Pancreas (tissue), 10 donors: ENCODE measurements at places on chromosomes 4 and X.
A peak's percentile ranks its signal among the peaks of the same experiment; 100 is the strongest.

GRCh38 chrX:109840585-109840984 is 107.5 kb upstream of the ACSL4 start:
- peak; percentile 23 for DNase-seq

DNA sequence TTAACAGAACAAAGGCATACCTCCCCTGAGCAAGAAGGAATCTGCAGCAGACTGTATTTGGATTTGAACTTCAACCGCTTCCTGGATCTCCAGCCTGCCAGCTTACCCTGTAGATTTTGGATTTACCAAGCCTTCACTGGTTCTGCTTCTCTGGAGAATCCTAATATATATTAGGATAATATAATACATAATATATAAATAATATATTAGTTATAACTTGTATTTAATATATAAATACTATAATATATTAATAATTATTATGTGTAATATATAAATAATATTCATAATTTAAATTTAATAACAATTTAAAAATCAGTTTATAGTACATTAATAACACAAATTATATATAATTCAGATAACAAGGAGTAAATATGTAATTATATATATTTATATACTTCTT is 121.4 kb downstream of the COX18 start:
- no peak for DNase-seq

DNA sequence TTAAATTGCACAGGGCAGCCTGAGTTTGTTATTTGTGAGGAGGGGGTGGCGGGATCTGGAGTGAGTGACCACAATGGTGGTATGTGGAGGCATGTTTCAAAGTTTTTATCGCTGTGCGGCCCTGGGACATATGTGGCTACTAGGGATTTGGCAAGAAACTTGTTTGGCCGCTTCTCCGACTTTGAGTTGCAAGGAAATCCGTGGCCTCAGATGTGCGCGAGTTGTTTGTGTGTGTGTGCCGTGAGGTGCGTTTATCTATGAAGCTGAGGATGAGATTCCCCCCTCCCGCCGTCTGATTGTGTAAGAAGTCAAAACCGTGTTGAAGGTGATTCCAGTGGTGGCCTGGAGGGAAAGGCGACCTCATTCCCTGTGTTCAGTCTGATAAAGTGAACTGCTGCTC is 1.4 kb downstream of the JADE3 start:
- DNase-seq, result no peak

GRCh38 chr4:98677799-98678198 is 19.4 kb upstream of the TSPAN5 start:
- DNase-seq, result no peak

GRCh38 chr4:16993956-16994840 is 95.8 kb upstream of the LDB2 start:
- DNase-seq, result no peak

DNA sequence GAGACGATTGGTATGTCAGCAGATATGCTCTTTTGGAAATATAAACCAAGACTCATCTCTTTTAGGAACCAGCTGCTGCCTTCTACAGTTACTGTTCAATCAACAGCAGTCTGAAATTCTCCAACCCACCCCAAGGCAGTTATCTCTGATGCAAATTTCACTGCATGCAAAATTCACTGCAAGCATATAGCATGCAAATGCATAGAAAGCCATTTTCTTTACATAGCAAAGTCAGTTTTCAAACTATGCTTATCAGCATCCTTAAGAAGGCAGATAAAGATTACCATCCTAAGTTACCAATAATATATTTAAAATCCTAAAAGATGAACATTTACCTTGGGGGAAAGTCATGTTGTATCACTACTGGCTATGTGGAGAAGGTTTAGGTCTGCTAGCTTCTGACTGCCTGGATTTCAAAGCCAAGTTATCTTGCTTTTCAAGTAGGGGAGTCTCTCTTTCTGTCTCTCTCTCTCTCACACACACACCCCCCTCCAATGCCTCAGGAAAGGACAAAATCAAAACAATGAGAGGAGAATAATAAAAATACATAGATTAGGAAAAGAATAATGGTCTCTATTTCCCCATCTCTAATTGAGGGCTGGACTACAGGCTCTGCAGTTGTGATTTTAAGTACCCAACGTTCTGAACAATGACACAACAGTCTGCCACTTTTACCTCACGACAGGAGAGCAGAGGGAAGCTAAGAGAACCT is 1.5 kb downstream of the NMU start:
- no peak for DNase-seq

DNA sequence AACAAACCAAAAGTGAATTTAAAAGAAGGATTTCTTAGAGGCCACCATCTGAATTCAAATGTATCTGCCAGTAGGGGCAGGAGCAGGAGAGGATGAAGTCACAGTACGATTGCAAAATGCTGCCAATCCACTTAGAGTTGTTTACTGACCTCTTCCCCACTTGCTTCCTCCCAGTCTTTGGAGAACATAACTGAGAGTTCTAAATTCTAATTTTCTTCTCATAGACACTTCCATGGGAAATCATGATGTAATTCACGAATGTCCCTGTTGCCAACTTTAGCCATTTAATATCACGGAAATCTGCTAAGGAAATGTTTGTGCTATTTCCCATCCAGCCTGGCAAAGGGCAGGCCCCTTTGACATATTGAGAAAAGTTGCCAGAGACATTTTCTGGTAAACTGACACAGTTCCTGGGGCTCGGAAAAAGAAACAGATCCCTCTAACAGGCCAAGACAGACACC is 33.6 kb upstream of the NOCT start:
- no peak for DNase-seq

DNA sequence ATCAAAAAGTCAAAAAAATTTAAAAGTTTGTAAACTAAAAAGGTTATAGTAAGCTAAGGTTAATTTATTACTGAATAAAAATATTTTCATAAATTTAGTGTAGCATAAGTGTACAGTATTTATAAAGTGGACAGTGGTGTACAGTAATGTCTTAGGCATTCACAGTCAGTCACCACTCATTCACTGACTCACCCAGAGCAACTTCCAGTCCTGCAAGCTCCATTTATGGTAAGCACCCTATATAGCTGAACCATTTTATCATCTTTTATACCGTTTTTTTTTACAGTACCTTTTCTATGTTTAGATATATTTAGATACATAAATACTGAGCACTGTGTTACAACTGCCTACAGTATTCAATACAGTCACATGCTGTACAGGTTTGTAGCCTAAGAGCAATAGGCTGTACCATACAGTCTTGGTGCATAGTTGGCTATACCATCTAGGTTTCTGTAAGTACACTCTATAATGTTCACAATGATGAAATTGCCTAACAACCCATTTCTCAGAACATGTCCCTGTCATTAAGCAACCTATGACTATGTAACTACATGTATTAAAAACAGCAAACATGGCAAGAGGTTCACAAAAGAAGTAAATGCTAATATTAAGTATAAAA is 18.6 kb downstream of the ACSL4 start:
- DNase-seq, result no peak

- no peak for DNase-seq
Observed at GRCh38 chrX:112800971-112801775, 39.5 kb downstream of the AMOT start.

DNA sequence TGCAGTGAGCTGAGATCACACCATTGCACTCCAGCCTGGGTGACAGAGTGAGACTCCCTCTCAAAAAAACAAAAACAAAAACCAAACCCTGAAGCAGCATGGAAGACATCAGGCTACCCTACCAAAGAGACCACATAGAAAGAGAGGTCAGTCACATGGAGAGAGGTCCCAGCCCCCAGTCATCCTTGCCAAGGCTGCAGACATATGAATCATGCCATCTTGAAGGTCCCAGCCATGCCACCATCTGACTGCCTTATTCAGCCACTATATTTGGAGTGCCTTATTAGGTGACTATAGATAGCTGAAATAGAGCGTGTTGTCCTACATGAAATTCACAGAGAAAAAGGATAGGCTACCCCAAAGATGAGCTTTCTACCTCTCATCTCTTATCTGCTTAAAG is 48.2 kb downstream of the SPINK2 start:
- DNase-seq, result no peak

DNA sequence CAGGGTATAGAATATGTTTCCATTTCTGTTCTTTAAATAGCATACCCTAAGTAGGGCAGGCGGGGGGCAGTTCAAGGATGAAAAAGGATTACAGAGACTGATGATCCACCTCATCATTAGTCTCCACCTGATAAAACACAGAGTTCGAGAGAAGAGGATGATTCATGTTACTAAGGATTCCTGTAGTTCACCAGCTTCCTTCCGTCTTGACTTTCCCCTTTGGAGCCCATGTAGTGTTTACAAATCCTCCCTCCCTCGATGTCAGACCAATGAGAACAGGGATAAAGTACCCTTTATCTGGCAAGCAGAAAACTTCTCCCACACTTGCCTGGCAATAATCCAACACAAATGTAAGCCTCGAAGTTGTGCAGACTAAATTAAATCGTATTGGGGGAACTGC is 526.3 kb upstream of the FAM241A start:
- DNase-seq, result no peak

DNA sequence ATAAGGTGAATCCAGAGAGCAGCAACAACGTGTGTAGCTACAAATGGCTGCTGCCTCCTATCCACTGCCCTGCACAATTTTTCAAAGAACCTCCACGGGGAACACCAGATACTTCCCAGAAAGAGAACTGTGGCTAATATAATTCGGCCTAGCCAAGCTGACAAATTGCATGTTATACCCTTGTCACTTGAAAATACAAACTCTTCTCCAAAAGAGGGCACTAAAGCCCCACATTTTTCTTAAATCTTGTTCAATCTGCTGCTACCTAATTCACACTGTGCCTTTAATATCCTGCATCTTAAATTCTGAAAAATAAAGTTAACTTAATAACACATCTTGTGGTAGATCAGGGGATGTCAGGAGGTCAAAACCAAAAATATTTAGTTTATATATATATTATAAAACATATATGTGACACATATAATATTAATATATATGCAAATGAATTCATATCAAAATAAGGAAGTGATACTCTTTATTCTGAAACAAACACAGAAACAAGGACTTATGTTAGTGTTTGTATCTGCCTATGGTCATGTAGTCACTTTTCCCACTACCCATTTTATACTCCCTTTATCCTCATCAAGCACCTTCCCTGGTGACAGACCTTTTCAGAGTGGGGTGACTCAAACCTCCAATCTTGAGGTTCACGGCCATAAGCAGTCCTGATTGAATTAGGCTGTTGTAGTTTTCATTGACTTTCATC is 24.1 kb downstream of the CT45A1 start:
- no peak for DNase-seq

DNA sequence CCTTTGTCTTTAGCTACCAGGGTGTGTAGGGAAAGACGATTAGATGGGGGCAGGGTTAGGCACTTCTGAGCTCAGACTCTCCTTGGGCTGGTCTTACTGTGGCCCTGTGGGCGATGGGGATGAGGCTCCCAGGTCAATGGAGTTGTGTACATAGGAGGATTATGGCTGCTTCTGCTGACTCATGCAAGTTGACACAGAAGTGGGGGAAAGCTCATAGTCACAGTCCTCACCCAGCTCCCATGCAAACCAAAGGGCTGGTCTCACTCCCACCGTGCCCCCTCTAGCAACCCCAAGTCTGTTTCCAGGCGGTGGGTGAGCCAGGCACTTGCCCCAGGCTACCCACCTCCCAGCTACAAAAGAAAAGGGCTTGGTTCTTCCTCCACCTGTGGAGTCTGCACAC is 24.4 kb upstream of the VSIG4 start:
- DNase-seq, result no peak

GRCh38 chr4:154982187-154983047 is 201.3 kb downstream of the RBM46 start:
- DNase-seq, result peak; percentile 67

- no peak for DNase-seq
Observed at GRCh38 chr4:103719830-103720207, at the start of gene TACR3. Gene TACR3 (minus strand): TSS chr4:103719985. CDS start chr4:103719675, 310 bp downstream.

- no peak for DNase-seq
Observed at GRCh38 chr4:70855464-70855863, 15.8 kb upstream of the GRSF1 start.

GRCh38 chrX:110941906-110942305 is 146.3 kb upstream of the CHRDL1 start:
- DNase-seq, result no peak

DNA sequence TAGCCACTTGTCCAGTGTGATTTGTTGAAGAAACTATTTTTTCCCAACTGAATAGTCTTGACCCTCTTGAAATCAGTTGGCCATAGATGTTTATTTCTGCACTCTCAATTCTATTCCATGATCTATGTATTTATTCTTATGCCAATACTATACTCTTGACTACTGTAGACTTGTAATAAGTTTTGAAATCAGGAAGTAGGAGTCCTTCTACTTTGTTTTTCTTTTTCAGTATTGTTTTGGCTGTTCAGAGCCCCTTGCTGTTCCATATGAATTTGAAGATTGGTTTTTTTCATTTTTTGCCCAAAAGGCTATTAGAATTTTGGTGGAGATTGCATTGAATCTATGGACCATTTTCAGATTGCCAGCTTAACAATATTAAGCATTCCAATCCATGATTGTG is 10.2 kb downstream of the SAP30 start:
- DNase-seq, result no peak

- no peak for DNase-seq
Observed at GRCh38 chrX:111035991-111036390, 60.0 kb upstream of the PAK3 start.

DNA sequence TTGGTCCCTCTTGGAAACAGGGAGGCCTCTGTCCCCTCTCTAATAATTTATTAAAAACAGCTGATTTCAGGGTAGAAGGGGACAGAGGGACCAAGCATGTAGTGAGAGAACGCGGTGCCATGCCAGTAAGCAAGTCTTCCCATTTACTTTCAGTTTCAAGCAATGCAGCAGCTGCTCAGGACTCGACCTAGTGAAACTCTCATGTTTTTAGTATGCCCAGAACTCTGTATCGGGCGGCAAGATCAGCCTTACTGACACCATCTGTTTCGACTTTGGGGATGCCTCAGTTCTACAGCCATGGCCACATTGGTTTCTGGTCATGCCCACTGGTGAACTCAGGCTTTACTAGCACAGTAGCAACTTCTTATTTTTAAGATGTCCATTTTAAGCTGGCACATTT is 40.6 kb downstream of the ZNF81 start:
- no peak for DNase-seq

- no peak for DNase-seq
Observed at GRCh38 chr4:158046345-158046744, 126.5 kb downstream of the GASK1B start.

- no peak for DNase-seq
Observed at GRCh38 chr4:178306565-178306964, 864.3 kb upstream of the AGA start.

DNA sequence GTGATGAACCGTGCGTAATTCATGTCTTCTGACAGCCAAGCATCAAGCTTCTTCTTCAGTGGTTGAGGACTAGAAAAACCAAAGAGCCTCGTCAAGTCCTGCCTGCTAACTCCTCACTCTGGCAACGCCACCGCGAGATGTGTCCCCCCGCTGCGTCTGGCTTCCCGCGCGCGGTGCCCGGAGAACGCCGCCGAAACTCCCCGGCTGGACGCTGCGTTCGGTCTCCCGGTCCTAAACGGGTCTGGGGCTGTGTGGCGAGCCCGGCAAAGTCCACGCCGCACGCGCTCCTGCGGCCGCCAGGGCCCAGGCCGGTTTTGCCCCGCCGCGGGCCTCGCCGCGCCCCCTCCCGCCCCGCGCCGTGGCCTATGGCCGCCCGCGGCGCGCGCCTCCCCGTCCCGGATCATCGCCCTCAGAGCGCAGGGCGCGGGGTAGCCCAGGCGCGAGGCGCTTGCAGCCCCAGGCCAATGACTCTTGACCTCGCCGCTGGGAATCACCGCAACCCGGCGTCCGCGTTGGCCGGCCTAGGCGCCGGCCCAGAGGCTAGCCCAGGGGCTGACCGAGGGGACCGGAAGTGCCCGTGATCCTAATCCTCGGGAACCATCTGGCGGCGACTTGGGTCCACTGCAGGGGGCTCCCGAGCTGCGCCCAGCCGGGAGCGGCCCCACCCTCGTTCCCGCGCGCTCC is at the start of gene AADAT:
Gene AADAT, minus strand, starts transcription at position 289 of the 684 bp plus-strand sequence. Its CDS starts 266 bp downstream, at position 23.
- peak; percentile 89 for DNase-seq

- no peak for DNase-seq
Observed at GRCh38 chr4:166042510-166043055, 169.5 kb downstream of the TLL1 start.
